Activated CD4-positive, alpha-beta T cell treated with anti-CD3 and anti-CD28 coated beads, Interleukin-2, amount 50 U/mL, for 24 hours (primary cell): ENCODE measurements at places on chromosomes 6 and 20.

DNA sequence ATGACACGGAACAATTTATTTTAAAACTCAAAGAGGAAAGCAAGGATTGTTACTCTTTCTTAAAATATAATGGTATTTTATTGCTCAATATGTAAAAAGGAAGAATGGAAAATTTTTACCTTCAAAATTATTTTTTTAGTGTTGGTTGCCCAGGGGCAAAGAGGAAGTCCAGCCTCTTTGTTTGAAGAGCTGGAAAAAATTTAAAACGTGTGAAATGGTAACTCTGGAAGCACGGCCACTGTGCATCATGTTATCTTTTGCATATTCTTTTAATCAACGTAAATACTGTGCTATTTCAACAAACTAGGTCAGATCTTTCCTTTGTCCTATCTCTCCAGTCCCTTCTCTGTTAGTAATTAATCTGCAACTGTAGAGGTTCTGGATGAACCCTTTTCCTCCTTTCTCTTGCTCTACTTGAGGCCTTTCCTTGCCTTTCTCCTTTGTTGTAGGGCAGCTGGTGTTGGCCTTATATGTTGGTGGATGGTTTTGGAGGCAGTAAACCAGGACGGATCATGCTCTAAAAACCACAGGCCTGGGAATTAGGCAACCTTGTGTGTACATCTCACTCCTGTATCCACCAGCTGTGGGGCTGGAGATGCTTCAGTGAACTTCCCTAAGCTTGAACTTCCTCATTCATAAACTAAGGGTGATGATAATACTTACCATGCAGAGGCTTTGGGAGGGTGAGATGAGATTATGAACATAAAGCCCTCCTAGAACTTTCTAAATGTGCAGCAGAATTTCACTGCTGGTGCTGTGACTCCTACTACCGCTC, 143.3 kb downstream of the PRL start:
- DNase-seq: no peak

DNA sequence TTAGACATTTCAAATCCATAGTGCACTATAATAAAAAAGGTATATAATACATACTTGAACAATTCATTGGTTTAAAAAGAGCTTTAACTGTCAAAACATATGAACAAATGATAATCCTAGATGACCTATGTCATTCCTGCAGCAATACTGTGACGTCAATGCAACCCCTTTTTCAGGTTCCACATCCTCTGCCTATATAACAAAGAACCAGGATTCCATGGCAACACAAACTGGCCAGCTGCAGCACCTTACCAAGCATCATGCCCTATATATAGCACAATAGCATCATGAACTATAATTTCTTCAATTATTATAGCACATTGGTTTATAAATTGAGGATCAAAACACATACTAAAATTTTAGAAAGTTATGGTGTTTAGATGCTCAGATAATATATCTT, 578 bp upstream of the PTCHD4 start:
- no peak for DNase-seq

- no peak for DNase-seq
Observed at GRCh38 chr6:55782275-55782674, 93.1 kb downstream of the BMP5 start.

DNA sequence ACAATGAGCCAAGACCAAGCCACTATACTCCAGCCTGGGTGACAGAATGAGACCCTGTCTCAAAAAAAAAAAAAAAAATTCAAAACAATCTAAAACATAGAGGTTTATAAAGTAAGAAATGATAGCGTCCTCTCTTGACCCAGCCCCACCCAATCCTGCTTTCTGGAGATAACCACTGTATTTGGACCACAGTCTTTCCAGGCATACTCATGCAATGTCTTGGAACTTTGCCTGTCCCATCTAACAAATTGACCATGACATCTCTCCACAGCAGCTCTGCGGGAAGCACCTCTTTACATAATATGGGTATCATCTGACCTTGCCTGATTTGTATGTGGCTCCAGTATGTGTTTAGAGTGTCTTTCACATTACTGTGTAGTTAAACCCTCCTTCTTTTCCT, 9.1 kb upstream of the SHLD1 start:
- DNase-seq: no peak

GRCh38 chr6:85129881-85130280, 320.0 kb upstream of the NT5E start:
- no peak for DNase-seq

DNA sequence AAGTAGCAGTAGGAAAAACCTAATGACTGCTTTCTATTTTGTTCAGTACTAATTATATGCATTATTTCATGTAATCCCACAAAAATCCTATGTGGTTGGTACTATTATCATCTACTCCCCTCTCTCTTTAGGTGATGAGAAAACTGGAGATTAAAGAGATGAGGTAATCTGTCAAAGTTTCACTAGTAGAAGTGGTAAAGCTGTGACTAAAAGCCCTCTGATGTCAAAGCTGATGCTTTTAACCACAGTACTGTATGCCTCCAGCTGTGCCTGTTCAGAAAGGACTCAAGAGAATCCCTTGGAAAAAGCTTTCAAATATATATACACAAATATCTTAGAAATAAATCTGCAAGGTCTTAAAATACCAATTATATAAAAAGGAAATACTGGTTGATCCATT, 38.0 kb downstream of the PHIP start:
- no peak for DNase-seq

DNA sequence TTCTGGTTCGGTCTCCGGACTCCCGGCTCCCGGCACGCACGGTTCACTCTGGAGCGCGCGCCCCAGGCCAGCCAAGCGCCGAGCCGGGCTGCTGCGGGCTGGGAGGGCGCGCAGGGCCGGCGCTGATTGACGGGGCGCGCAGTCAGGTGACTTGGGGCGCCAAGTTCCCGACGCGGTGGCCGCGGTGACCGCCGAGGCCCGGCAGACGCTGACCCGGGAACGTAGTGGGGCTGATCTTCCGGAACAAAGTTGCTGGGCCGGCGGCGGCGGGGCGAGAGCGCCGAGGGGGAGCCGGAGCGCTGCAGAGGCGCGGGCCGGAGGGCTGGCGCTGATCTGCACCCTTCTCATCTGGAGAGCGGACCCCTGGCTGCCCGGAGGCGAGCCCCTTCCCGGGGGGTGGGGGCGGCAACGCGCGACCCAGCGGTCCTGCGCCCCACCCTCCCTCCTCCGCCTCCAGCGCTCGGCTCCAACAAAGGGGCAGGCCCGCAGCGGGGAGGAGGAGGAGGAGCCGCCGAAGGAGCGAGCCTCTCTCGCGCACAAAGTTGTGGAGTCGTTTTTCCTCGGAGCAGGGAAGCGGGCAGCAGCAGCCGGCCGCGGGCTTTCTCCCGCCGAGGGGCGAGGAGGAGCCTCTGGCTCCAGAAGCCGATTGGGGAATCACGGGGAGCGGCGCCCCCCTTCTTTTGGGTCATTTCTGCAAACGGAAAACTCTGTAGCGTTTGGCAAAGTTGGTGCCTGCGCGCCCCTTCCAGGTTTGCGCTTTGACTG, at the start of gene UTRN:
UTRN (plus strand) TSS at position 553 of the 765 bp plus-strand sequence. CDS start 6,494 bp downstream, outside the sequence.
- DNase-seq: peak; percentile 27

DNA sequence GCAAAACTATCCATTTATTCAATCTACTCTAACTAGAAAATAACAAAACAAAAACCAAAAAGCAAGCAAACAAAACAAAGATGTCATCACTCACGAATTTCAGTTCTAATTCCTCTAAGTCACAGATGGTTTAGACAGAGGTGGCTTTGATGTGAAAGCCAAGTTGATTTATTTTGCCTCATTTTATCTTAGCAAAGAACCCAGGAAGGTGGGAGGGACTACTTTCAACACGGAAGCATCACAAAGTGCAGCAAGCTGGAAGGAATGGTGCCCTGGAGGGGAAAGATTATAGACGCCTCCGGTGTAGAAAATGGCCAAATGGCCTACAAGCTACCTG, 88.4 kb downstream of the LAMP5 start:
- no peak for DNase-seq

- no peak for DNase-seq
Observed at GRCh38 chr6:119330520-119331113, 18.9 kb downstream of the MAN1A1 start.

DNA sequence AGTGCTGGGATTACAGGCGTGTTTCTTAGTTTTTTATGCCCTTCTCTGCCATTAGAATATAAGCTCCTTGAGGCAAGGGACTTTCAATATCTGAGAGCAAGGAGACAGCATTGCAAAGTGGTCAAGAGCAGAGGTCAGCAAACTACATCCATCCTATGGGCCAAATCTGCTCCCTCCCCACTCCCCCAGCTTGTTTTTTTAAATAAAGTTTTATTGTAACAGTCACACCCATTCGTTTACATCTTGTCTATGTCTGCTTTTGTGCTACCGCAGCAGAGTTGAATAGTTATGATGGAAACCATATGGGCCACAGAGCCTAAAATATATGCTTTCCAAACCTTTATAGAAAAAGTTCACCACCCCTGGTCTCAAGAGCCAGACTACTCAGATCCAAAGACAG, 227.9 kb downstream of the EYA2 start:
- no peak for DNase-seq

- DNase-seq: peak; percentile 42
Observed at GRCh38 chr20:46013829-46014516, 5.3 kb downstream of the MMP9 start.

DNA sequence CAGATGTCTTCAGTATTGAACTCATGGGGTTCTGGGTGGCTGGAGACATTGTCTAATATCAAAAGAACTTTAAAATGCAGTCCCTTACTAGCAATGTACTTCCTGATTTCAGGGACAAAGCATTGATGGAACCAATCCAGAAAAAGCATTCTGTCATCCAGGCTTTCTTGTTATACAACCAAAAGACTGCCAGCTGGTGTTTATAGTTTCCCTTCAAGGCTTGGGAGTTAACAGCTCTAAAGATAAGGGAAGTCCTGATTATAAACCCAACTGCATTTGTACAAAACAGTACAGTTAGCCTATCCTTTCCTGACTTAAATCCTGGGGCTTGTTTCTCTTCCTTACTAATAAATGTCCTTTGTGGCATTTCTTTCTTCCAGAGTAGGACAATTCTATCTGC, 160.0 kb downstream of the COL21A1 start:
- DNase-seq: no peak

DNA sequence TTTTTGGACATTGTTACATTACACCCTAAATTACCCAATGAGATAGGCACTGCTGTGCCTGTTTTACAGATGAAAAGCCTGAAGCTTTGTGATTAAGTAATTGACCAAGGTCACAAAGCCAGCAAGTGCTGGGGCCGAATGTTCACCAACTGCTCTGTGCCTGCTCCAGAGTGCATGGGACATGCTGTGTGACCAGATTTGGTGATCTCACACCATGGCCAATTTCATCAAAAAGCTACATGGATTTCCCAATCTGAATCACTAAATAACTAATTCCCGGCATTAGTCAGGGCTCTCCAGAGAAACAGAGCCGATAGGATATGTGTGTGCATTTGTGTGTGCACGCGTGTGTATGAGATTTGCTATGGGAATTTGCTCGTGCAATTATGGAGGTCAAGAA, 228.3 kb upstream of the ECI2 start:
- DNase-seq: no peak

DNA sequence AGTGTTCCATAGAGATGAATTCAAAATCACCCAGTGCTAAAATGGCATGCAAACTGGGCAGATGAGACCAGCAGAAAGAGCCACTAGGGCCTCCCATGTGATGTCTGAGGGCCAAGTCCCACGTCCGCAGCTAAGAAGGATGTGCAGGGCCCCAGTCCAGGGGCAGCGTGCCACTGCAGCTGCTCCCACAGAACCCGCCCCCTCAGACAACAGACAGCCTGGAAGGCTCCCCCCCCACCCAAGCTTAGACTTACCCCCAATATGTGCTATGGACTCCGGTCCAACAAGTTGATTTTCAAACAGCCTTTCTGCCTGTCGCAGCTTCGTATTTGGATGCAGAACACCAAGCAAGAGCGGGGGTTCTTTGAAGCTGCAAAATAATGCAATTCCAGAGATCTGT, 14.0 kb downstream of the APMAP start:
- DNase-seq: no peak

DNA sequence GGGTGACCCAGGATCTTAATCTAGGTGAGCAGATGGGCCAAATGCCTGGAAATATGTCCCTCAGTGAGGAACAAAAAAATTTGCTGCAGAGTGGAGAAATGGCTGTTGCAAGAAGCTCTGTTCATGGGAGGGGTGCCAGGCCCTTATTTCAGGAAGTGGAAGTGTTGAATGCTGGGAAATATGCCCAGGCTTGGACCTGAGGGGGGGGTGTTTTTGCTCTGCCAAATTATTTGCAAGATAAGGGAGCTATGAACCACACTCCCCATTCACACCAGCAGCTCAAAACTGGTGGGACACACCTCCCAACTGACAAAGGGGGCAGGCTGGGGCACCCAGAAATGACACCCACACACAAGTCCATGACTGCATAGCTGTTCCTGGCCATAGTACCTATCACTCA, 8.7 kb downstream of the CST4 start:
- DNase-seq: no peak

- DNase-seq: no peak
Observed at GRCh38 chr6:141463237-141463977, 669.3 kb upstream of the GJE1 start.

GRCh38 chr6:156852147-156852857, 75.1 kb downstream of the ARID1B start:
- no peak for DNase-seq

DNA sequence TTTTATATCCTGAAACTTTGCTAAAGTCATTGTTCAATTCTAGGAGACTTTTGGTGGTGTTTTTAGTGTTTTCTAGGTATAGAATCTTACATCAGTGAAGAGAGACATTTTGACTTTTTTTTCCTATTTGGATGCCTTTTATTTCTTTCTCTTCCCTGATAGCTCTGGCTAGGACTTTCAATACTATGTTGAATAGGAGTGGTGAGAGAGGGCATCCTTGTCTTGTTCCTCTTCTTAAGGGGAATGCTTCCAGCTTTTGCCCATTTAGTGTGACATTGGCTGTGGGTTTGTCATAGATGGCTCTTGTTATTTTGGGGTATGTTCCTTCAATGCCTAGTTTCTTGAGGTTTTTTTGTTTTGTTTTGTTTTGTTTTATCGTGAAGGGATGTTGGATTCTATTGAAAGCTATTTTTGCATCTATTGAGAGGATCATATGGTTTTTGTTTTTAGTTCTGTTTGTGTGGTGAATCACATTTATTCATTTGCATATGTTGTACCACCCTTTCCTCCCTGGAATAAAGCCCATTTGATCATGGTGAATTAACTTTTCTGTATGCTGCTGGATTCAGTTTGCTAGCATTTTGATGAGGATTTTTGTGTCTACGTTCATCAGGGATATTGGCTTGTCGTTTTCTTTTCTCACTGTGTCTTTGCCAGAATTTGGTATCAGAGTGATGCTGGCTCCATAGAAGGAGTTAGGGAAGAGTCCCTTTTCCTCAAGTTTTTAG, 540.1 kb upstream of the FLRT3 start:
- DNase-seq: no peak
